ENCODE measurements at places on chromosomes 7 and 10.

GRCh38 chr10:45418849-45419675 lies 45.0 kb downstream of the ALOX5 start:
- peak; percentile 15 for DNase-seq

DNA sequence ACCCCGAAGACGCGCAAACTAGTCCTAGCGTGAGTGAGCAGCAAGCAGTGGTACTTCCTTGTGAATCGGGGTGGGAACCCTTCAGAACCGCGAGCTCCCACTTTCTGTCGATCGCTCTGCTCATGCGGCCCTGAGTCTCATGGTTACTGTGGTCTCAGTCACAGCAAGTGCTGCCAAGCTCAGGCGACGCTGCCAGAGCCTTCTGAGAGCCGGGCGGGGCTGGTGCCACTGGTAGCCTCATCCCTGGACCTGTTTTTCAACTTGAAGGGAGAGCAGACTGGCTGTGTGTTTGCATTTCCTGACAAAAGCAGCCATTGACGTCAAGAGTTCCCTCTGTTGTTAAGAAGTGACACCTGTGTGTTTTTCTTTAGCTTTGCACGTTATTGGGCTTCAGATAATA lies 32.9 kb upstream of the BHLHA15 start:
- DNase-seq, result peak; percentile 72

DNA sequence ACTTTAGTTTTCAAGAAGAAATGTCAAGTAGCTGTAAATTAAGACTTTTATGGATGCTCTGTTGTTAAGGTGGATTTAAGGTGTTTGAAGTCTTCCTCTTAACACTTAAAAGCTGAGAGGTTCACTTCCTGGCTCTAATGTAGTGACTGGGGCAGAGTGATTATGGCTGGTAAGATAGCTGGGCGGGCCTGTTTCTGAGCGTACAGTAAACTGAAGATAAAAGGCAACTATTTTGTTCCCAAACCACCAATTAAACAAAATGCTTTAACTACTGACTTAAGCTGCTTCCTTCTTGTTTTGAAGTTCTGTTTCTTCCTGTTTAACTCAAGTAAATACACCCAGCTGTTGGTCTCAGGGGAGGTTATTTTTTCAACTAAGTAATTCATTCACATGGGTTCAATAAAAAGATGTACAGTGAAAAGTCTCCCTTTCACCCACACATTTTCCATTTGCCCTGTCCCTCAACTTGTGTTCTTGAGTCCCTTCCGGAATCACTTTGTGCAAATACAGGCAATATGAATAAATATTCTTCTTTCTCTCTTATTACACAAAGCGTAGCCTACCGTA lies 19.3 kb downstream of the VWA2 start:
- no peak for DNase-seq

- peak; percentile 82 for DNase-seq
These were observed 105.5 kb downstream of the TRIM24 start for GRCh38 chr7:138565451-138566114.

- peak; percentile 54 for DNase-seq
These were observed 19.3 kb downstream of the MYOF start for GRCh38 chr10:93462881-93463280.

DNA sequence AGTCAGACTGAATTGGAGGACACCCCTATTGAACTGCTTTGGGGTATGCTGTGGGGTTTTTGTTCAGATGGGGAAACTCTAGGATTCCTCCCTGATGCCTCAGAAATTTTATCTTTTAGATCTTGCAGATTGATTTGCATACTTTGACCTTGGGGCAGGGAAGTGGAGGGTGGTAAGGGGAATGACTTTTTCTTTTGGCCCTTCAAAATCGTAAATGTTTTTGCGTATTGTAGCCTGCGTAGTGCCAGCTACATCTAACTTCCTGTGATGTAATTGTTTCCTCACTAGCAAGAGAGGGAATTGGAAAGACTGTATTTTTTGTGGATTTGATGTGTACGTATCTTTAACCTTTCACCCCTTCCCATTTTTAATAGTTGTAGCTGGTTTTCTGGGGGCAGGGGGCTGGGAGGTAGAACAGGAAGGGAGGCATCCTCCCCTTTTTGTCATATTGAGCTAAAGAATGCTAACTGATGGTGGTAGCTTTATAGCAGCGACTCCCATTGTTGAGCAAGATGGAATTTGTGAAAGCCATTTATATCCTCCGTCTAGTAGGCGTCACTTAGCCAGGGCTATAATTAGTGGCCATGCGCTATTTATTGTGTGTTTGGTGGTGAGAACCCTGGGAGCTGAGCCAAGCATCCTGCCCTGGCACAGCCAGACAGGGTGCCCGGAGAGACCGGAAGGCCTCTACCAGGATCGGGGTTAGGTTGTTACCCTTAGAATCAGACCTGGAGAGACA lies 11.3 kb downstream of the DUSP5 start:
- no peak for DNase-seq

DNA sequence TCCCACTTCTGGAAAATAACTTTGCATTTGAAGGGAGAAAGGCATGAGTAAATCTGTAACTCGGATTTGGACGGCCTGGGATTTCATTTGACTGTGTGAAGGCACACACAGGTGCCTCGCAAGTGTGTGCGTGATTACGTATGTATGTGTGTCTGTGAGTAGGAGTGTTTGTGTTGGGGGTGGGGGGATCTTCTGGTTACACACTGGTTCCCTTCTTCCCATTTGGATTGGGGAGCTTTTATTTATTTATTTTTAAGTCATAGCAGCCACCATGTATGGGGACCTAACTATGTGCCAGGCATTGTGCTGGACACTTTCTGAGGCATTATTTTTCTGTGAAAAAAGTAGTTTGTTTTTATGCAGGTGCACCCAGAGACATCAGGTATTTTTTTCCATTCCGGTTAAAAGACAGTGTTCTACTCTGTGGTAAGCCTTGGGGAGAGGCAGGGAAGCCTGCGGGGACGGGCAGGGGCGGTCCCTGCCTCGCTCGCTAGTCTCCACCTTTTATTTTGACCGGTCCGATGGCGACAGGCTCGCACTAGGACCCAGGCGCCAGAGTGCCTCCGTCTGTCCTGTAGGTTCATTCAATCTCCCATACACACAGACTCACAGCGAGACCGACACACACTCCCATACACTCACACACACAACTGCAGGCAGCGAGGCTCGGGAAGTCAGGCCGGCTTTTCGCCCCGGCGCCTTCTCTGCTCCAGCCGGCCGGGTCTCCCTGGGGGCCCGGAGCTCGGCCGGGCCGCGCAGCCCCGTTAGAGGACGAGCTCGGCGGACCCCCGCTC lies at the start of gene MXI1:
MXI1 (plus strand) TSS at position 595 of the 794 bp plus-strand sequence. CDS start 204 bp downstream, outside the sequence.
- peak; percentile 92 for DNase-seq

- no peak for DNase-seq
These were observed 55.5 kb downstream of the SORBS1 start for GRCh38 chr10:95505641-95506040.

DNA sequence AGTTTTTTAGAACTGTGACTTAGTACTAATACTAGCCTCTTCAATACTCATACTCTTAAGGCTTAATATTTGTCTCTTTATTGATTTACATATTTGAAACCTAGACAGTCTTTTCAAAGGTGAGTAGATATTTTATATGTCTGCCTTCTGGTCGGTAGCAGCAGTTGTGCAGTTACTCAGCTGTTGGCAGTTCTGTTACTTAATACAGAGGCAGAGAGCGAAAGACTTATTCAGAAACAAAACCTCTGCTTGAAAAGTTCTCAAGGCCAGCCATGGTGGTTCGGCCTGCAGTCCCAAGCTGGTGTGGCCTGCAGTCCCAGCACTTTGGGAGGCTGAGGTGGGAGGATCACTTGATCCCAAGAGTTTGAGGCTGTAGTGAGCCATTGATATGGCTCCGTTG lies 84.2 kb downstream of the AUTS2 start:
- DNase-seq, result no peak

DNA sequence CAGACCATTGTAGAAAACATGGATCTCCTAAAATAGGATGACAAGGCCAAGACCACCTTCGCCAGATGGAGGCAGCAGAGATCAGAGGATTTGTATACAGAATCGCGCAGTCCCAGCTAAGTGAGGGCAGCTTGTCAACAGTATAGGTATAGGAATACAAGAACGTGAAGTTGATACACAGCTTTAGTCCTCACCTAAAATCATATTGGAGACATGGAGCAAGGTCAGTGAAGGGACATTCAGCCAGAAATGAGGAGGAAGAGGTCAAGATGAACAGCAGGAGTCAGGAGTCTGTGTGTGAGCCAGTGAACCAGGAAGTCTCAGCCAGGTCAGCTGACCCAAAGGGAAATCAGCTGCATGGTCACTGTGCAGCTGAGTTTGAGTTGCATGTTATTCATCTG lies 263.4 kb upstream of the PRKCQ start:
- no peak for DNase-seq

DNA sequence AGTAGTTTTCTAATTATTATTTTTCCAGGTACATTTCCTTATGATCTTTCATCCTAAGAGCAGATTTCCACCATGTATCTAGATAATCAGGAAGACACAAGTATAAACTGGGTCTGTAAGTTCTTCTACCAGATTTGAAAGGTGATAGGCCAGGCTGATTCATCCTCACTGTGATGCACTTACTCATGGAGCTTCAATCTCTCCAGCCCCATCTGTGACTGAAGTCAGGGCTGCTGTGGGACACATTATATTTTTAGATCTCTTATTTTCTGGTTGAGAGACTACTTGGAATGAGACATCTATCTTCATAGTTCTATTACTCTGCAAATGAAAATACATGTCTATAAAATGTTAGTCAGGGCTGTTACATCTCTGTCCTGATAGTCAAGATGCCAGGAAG lies 85.5 kb upstream of the SLC25A13 start:
- DNase-seq, result peak; percentile 63

DNA sequence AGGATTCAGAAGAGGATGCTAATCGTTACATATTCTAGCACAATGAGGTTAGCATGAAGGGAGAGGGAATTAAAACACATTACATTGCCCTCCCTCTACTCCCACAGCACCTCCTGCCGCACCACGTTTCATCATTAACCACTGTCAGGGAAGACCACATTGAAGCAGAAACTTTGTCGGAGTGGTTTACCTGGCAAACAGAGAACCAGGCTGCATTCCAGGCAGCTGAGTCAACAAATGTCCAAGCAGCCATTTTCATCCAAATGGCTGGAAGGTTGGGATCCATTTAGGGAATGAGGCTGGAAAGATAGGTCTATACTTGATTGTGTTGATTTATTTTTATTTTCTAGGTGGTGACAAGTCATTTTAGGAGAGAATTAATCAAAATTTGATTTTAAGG lies 273.6 kb downstream of the DYNC1I1 start:
- DNase-seq, result peak; percentile 11

- DNase-seq, result peak; percentile 35
These were observed 223.8 kb downstream of the PLXDC2 start for GRCh38 chr10:20040012-20040411.

DNA sequence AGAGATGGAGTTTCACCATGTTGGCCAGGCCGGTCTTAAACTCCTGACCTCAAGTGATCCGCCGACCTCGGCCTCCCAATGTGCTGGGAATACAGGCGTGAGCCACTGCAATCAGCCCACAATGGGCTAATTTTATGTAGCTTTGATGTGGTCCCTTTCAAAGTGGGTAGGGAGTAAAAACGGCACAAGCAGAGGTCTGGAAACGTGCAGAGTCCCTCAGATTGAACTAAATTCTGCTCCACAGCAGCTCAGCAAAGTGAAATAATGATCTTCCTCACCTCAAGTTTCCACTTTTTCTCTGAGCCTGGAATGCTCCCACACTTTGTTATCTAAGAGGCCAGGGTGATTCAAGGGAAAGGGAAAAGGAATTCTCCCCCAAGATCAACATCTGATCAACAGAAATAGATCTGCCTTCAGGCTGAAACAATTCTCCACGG lies 6.1 kb downstream of the CCDC3 start:
- no peak for DNase-seq

DNA sequence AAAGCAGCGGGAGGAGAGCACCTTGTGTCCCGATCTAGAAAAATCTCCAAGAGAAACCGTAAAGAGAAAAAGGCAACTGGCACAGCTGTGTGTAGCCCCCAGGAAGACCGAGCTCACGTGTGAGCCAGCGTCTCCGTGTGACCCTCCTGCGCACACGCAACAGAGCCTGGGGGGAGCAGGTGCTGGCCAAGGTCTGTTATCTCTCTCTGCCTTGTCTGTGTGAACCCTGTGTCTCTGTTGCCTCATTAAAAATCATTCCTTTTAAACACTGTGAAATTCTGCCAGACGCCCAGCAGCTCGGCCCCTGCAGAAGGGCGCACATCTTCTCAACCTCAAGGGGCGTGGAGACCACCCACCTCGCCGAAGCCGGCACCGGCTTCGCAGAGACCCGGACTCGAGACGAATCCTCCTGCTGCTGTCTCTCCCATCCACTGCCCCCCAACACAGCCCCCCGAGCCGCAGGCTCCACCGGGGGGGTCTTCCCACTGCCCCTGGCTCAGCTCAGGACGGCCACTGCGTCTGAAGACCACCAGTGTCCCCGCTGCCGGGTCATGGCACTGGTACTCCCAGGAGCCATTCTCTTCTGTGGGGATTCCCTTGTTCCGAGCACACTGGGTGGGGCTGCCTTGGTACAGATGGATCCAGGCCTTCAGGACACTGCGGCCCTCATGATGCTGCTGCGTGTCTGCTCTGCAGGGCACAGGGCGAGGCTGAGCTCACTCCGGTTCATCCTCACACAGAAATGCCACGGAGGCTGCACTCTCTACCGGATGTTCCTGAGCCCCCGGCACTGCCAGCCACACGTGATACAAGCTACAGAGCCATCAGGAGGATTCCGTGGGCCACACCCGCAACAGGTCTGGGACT lies 94.3 kb upstream of the DNAAF5 start:
- DNase-seq, result no peak

DNA sequence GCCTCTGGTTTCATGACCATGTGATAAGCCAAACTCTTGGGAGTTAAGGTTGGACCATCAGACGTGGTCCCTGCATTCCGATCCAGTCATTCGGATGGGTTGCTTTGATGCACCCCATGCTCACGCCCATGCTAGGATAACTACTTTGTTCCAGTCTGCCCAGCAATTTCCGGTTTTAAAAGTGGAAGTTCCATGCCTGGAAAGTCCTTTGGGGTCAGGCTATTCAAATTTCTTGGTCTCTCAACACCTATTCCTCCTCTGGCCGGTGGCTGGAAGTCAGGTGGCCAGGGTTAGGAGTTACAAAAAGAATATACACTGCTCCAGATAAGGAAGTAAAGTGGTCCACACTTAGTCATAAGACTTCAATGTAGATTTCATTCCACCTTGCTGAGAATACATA lies 37.7 kb upstream of the HABP2 start:
- no peak for DNase-seq

DNA sequence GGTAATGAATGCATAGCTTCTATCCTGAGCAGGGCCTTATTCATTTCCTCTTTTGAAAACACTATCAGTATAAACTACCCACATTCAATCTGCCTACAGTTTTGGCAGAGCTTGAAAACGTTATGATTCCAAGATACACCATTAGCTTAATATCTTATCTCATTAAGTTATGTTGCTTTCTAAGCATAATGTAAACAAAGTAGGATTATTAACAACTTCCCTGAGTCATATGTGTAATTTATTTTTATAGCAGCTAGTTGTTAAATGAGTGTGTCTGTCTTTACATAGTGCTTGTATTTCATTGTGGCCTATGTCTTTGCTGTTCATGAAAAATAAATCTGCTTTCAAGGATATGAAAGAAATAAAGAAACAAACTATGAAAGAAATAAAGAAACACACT lies 106.2 kb upstream of the DLX6 start:
- DNase-seq, result no peak

Measured in epithelial cell of esophagus (primary cell).